Karpas-422 (cell line): ENCODE measurements at places on chromosomes 5 and 9. TPM values are rescaled to one million over a fixed set of nuclear protein-coding genes. Genes with fewer than 3 reads are reported as not detected.

The C5orf52 gene
- total RNA-seq = not detected in 2 replicates

The SNX30 gene
- total RNA-seq = 41.1 and 43.8 TPM in 2 replicates

The PCDHA1 gene
- total RNA-seq = not detected in 2 replicates

The PCDHB7 gene
- not detected in 2 replicates for total RNA-seq

The ITK gene
- 0.25 and 1.3 TPM in 2 replicates for total RNA-seq

The CMYA5 gene
- total RNA-seq = 0.04 and 0.45 TPM in 2 replicates

The SOHLH1 gene
- not detected in 2 replicates for total RNA-seq

The CNTFR gene
- total RNA-seq = not detected in 2 replicates

The DAB2IP gene
- 0.18 and 1.3 TPM in 2 replicates for total RNA-seq

The FOXI1 gene
- total RNA-seq = 0.07 TPM in 1 of 2 replicates, not detected in the other

The TMEM250 gene
- total RNA-seq = 15.1 and 40.9 TPM in 2 replicates

The SH3RF2 gene
- total RNA-seq = not detected in 2 replicates

The VCAN gene
- total RNA-seq = not detected in 2 replicates

The ABL1 gene
- total RNA-seq = 9.9 and 21.5 TPM in 2 replicates

The C9 gene
- total RNA-seq = not detected in 2 replicates

The GTF2H2C gene
- 35.2 and 69.8 TPM in 2 replicates for total RNA-seq

The GPX8 gene
- not detected in 2 replicates for total RNA-seq

The SCAMP1 gene
- 24.3 and 72.5 TPM in 2 replicates for total RNA-seq

The FCN2 gene
- not detected in 2 replicates for total RNA-seq

The RGS3 gene
- 1.3 and 5.0 TPM in 2 replicates for total RNA-seq

The FUT7 gene
- total RNA-seq = not detected in 2 replicates

The PDGFRB gene
- total RNA-seq = not detected in 2 replicates

The PIP5K1B gene
- not detected in 2 replicates for total RNA-seq

The PGM5 gene
- total RNA-seq = 0.11 TPM in 1 of 2 replicates, not detected in the other

The CNTLN gene
- total RNA-seq = 13.0 and 18.3 TPM in 2 replicates

The CER1 gene
- not detected in 2 replicates for total RNA-seq

The TLE1 gene
- not detected in 2 replicates for total RNA-seq

The KCNN2 gene
- not detected in 2 replicates for total RNA-seq

The GFPT2 gene
- 11.7 TPM in 1 of 2 replicates, not detected in the other for total RNA-seq

The ZNF354C gene
- total RNA-seq = not detected in 2 replicates

The ANKRD34B gene
- not detected in 2 replicates for total RNA-seq

The ZMAT2 gene
- 18.1 and 20.6 TPM in 2 replicates for total RNA-seq

The CCL21 gene
- total RNA-seq = not detected in 2 replicates

The ADAMTS2 gene
- not detected in 2 replicates for total RNA-seq

The CRHBP gene
- 13.6 and 27.8 TPM in 2 replicates for total RNA-seq

The SRA1 gene
- total RNA-seq = 27.1 and 45.7 TPM in 2 replicates

The PHYKPL gene
- total RNA-seq = 116 and 118 TPM in 2 replicates

The DNAI1 gene
- total RNA-seq = 1.6 and 3.4 TPM in 2 replicates

The C1QTNF2 gene
- not detected in 2 replicates for total RNA-seq

The SLC26A2 gene
- total RNA-seq = 3.9 and 5.4 TPM in 2 replicates

The PHF24 gene
- total RNA-seq = not detected in 2 replicates

The ANAPC2 gene
- total RNA-seq = 16.8 and 28.0 TPM in 2 replicates

The ELOVL7 gene
- total RNA-seq = 0.11 TPM in 1 of 2 replicates, not detected in the other
